ENCODE measurements at places on chromosomes 11 and 22.

GRCh38 chr22:29105468-29105867, 32.6 kb downstream of the KREMEN1 start:
- no peak for DNase-seq

GRCh38 chr22:34129691-34130486, 209.6 kb upstream of the LARGE1 start:
- no peak for DNase-seq

- DNase-seq: no peak
These were observed 65.7 kb upstream of the LMO1 start for GRCh38 chr11:8329336-8329735.

DNA sequence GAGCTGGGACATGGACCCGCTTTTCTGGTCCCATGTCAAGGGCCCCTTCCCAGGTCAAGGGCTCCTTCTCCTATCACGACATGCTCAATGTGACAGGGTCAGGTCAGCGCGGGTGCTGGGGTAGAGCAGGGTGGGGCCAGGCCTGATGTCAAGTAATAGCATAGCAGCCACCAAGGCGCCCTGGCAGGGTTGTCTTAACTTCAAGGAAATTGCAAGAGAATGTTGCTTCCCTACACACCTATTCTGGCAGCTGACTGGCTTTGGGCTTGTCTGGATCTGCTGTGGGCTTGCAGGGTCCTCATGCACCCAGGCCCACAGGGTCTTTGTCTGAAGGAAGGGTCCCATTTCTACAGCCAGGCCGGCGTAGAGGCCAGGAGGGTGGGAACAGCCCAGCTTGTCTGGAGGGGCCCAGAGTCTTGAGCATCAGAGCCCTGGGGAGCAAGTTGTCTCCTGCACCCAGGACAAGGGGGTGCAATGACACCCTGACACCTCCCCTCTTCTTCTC, 71.4 kb downstream of the BUD13 start:
- DNase-seq: no peak

GRCh38 chr22:32829451-32829851, 27.9 kb downstream of the TIMP3 start:
- DNase-seq: no peak

GRCh38 chr11:68690671-68691401, 6.5 kb downstream of the GAL start:
- DNase-seq: no peak

DNA sequence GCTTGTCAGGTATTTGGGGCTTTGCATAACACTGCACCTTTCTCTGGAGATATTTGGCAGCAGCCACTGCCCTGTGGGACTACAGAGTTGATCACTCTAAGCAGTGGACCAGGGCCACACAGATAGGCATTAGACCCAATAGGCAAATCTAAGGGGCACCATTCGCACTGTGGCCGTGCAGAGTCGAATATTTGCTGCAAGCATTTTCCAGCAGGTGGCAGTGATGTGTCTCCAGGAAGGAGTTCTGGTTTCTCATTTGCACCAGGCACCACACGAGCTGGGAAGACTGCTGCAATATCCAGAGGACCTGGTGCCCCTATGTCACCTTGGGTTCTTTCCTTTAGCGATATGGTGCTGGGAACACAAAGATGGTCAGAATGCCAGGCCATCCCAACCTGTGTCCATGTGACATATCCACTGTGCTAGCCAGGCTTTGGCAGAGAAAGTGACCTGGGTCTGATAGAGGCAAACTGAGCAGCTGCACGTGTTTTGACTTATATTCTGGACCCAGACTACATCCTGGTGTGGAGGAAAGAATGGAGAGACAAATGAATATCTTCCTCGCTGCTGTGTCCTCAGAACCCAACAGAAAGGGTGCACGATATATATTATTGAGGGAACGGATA, 318.7 kb downstream of the BUD13 start:
- DNase-seq: peak; percentile 4

DNA sequence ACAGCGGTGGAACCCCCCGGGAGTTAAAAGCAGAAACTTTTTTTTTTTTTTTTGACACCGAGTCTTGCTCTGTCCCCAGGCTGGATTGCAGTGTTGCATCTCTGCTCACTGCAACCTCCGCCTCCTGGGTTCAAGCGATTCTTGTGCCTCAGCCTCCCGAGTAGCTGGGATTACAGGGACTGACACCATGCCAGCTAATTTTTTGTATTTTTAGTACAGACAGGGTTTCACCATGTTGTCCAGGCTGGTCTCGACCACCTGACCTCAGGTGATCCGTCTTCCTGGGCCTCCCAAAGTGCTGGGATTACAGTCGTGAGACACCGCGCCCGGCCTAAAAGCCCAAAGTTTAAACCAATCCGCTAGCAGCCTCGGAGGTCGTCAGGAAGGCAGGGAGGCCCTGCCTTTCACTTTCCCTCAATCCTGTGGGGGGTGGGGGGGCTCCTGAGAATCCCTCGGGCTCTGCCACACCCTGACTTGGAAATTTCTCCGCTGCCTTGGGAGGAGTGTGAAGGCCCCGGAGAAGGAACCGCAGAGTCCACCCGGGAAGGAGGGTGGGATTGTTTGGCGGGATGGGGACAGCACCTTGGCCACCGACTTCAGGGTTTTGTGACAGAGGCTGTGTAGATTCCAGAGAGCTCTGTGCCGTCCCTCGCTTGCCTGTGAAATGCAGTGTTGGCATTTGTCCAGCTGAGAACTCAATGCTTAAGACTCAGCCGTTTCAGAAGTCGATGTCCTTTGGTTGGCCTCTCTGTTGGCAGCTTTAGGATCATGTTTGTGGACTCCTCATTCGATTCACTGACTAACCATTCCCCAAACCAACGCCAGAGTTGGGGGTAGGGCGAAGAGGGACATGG, 1.0 kb downstream of the ARHGAP8 start:
- no peak for DNase-seq

Data from activated T-cell treated with anti-CD3 and anti-CD28 coated beads for 48 hours (primary cell).